Adipose tissue (tissue), 3 donors: ENCODE measurements at places on chromosomes 11 and 22. TPM values are rescaled to one million over a fixed set of nuclear protein-coding genes. Genes with fewer than 3 reads are reported as not detected.

Gene MS4A4A
- 38.2 TPM for polyA plus RNA-seq

Gene KRTAP5-9
- polyA plus RNA-seq = not detected

Gene NXPE2
- polyA plus RNA-seq = not detected

Gene CABP4
- 8.4 TPM for polyA plus RNA-seq

Gene ANO1
- polyA plus RNA-seq = 3.9 TPM

Gene MRGPRF
- 2.0 TPM for polyA plus RNA-seq

Gene P2RX6
- 0.16 TPM for polyA plus RNA-seq

Gene ANO3
- 0.41 TPM for polyA plus RNA-seq

Gene IPO7
- polyA plus RNA-seq = 45.3 TPM

Gene SGSM1
- polyA plus RNA-seq = 0.33 TPM

Gene PRRG4
- 1.8 TPM for polyA plus RNA-seq

Gene RTN4RL2
- polyA plus RNA-seq = 0.56 TPM

Gene WNT7B
- not detected for polyA plus RNA-seq

Gene ZNF202
- polyA plus RNA-seq = 3.5 TPM
